CD4-positive, alpha-beta T cell treated with Interleukin-12 subunit alpha and Interleukin-12 subunit beta, for 1 hour (primary cell): ENCODE measurements at places on chromosomes 16 and 17.
A peak's percentile ranks its signal among the peaks of the same experiment; 100 is the strongest.

GRCh38 chr16:11067697-11068141 lies 123.4 kb downstream of the CLEC16A start:
- no peak for DNase-seq

DNA sequence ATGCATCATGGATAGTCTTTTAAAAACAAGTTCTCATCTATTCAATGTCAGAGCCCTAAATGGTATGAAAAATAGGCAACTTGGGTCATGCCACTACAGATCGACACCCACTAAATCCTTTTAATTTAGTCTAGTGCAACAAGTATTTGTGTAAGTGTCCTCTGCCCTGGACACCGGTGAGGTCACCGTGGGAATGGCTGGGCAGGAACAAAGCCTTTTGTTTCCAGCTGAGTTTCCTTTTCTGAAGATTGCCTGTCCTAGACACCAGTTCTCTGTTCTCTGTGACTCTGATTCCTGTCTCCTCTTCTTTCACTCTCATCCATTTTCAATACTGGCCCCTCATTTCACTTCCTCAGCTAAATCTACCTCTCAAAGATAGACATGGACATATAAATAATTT lies 446.5 kb downstream of the MAF start:
- no peak for DNase-seq

DNA sequence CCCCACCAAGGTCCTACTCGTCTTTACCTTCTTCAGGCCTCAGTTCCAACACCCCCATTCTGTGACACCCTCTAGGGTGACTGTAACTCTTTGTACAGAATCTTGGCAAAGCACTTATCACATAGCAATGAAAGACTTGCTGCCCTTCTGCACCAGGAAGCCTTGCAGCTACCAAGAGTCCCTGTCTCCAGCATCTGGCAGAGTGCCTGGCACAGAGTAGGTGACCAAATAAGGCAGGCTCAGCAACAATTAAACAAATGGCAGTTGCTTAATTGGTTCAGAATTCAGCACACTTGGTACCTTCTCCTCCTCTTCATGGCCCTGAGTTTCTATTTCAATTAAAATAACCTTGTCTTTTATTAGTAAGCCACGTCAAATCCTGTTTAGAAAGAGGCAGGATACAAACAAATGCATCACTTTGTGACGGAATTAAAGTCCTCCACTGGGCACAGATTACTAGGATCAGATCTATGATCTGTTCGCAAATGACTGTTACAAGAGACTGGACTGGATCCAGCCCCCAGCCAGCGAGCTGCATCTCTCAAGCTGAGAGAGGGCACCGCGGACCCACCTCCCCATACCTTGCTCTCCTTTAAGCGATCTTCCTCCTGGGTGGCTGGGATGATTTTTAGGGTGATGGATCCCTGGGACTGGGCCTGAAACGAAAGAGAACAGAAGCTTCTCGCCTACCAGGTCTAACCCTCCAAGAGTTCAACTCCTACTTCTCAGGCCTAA lies 9.4 kb downstream of the MPP3 start:
- DNase-seq = no peak

DNA sequence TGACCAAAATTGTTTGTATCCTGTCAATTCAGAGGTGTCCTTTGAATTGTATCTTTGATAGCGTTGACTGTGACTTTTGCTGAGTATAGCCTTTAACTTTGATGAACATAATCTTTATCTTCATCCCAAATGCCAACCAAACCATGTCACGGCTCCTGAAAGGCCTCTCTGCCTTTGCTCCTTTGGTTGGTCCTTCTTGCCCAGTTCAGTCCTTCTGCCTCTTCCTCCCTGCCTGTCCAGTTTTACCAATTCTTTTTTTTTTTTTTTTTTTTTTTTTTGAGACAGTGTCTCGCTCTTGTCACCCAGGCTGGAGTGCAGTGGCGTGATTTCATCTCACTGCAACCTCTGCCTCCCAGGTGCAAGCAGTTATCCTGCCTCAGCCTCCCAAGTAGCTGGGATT lies 12.9 kb upstream of the VPS4A start:
- no peak for DNase-seq

DNA sequence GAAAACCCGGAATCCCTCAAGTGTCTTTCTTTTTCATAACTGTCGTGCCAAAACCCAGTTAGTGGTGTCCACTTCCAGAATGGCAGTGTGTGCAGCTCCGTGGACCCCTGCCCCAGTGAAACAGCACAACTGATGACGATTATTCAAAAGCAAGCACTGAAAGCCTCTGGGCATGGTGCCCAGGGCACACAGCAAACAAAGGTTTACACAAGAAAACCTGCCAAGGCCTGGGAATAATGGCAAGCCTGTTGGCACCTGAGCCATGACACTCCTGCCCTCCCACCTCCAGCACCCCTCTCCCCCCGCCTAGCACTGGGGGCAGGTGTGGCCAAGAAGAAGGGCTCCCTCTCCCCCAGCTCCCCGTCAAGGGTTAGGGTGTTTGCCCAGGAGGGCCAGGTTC lies 2.8 kb downstream of the PKMYT1 start:
- DNase-seq = no peak

- DNase-seq = no peak
Observed at GRCh38 chr16:24753437-24753836, 24.0 kb downstream of the TNRC6A start.

GRCh38 chr17:81666342-81667191 lies at the start of the genes CCDC137 and OXLD1:
Gene CCDC137, plus strand, starts transcription at chr17:81666737. Its CDS starts 30 bp downstream, at chr17:81666767.
Gene OXLD1, minus strand, starts transcription at chr17:81666605. Its CDS starts 28 bp downstream, at chr17:81666577.
- DNase-seq = peak; percentile 92

DNA sequence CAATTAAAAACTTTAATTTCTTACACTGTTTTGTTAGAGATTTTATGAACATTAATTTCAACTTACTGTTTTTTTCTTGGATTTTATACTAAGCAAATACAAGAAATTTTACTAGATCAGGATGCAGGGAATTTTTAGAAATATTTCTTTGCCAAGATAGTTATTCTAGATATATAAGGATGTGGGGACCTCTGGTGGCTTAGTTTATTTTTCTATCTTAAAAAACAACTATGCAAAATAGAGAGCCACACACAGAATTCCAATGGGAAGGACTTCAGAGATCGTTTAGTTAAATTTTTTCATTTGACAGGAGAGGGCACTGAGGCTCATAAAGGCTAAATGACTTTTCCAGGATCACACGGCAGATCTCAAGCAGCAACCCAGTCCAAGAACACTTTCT lies 23.0 kb upstream of the CAPNS2 start:
- no peak for DNase-seq

GRCh38 chr16:85018529-85019236 lies 7.3 kb upstream of the ZDHHC7 start:
- DNase-seq = no peak
